ENCODE measurements at places on chromosomes 3 and 15.
A peak's percentile ranks its signal among the peaks of the same experiment; 100 is the strongest.

GRCh38 chr3:131535596-131535995, 32.8 kb upstream of the MRPL3 start:
- DNase-seq: no peak

GRCh38 chr3:88005066-88005465, 53.7 kb downstream of the CGGBP1 start:
- no peak for DNase-seq

GRCh38 chr3:183554377-183554776, 1.1 kb downstream of the KLHL6 start:
- DNase-seq: no peak

DNA sequence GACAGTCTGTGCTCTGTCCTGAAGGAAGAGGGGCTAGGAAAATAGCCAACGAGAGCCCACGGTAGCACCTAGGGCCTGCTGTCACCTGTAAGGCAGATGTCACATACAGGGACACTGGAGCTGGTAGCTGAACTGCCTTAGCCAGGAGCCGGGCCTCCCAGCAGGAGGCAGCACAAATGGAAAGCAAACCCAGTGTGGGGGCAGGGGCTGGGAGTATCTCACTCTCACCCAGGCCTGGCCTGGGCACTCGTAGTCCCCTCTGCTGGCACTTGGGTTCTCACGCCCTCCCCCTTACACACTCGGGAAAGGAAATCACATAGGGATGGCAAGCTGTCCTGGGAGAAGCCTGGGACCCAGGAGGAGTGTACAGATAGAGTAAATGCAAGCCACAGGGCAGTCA, 173.1 kb upstream of the CHRNA7 start:
- DNase-seq: no peak

DNA sequence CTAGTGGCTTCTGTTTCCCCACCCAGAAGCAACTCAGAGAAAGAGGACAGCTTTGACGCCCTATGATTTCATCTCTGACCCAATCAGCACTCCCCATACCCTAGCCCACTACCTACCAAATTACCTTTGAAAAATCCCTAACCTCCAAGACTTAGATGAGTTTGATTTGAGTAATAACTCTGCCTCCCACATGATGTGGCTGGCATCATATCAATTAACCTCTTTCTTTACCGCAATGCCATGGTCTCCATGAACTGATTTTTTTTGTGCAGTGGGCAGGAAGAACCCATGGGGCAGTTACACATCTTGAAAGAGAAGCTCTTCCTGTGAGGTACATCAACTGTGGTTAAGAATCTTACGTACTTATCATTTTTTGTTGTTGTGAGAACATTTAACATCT, 25.5 kb upstream of the APOD start:
- DNase-seq: no peak

- DNase-seq: no peak
Measured at GRCh38 chr15:99564221-99565048, 1.3 kb upstream of the MEF2A start.

GRCh38 chr15:72925661-72926060, 126.6 kb upstream of the NEO1 start:
- DNase-seq: no peak

GRCh38 chr3:158247288-158247687, 137.4 kb downstream of the RSRC1 start:
- DNase-seq: no peak

DNA sequence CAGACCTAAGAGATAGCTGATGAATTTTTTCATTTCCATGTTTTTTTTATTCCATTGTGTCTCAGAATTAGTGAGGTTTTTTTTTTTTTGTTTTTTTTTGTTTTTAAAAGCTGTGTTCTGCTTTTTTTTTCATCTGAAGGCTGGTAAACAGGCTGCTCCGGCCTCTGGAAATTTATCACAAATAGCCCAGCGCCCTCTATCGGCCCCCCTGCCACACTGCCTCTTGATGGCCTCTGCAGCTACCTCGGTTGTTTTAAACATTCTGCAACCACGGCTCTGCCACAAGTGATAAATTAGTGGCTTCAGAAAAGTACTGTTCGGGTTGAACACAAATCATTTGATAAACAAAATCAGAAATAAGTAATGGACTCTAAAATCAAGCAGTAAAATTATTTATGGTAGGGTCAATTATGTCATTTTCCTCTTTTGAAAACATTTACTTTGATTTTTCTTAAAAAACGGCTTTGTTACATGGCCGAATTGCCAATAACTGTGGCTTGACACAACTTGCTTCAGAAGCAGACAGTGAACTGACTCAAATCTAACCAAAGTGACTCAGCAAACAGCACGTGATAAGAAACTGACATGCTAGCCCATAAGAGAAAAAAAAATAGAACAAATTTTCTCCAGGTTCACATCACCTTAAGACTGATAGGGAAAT, 87.8 kb downstream of the RSL24D1 start:
- peak; percentile 3 for DNase-seq

DNA sequence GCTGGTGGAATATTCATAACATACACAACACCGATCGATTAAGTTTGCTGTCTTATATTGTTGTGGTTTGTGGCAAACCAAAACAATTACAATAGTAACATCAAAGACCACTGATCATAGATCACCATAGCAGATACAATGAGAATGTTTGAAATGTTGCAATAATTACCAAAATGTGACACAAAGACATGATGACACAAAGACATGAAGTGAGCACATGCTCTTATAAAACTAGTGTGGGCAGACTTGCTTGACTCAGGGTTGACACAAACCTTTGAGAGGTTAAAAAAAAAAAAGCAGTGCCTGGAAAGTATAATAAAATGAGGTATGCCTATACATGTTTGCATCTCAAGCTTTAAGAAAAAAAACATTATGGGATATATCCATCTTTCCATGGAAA, 130.3 kb downstream of the NR1I2 start:
- no peak for DNase-seq

DNA sequence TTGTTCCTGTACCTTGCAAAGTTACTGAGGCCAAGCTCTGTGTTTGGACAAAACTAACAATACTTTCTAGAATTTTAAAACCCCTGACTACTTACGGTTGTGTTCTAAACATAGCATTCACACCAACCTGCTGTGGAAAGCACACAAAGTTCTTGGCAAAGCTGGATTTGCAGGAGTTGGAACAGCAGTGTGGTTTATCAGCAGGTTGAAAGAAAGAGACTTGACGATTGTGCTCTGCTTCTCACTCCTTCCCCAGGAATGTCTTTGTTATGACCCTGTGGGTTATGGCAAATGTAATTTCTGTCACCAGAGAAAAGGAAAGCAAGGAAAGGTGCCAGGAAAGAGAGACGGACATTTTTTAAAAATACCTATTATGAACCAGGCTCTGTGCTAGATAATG, 165.5 kb upstream of the TGFBR2 start:
- DNase-seq: no peak

DNA sequence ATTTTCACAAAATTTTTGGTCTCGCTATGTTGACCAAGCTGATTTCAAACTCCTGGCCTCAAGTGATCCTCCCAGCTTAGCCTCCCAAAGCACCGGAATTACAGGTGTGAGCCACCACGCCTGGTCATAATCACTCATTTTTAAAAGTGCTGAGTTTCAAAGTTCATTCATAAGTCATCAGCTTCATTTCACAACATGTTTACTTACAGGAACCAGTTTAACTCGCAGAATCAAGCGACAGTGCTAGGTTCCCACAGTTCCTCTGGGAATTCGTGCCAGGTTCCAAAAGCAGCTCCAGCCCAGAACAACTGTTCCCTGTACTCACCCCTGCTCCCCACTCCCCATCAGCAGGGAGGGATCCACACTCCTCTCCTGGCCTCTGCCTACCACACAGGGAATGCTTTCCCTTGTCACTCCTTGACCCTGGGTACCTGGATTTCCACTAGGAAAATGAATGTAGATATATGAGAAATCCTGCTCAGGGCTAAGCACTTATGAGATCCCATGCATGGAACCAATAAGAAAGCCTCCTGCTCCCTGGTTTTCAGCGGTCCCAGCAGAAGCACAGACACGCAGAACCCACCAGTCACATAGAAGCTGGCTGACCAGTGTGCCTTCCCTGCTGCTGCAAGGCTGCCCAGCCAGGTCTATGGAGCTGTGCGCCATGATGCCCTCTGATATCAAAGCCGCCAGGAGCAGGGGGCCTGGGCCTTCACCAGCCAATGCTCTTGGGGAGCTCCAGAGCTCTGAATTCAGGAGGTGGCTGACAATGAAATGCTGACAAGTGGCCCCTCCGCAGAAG, 72.3 kb downstream of the ITGB5 start:
- no peak for DNase-seq

DNA sequence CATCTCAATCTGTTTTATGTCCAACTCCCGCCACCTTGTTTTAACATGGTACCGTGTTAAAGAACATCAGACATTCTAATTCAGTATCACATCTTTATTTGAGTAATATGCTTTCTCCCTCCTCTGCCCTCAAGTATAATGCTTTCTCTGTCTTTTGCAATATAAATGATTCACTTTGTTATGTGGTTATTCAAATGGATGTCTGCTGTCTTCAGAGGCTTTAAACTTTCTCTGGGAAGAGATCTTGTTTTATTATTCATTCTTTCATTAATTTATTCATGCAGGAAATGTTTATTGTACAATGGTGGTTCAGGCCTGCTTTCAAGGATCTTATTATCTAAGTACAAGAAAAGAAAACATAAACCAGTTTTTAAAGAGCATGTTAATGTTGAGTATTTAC, 57.1 kb downstream of the RAP2B start:
- no peak for DNase-seq

GRCh38 chr15:25947323-25948314, 84.5 kb upstream of the ATP10A start:
- DNase-seq: no peak

GRCh38 chr3:156664011-156664830, 10.2 kb upstream of the TIPARP start:
- DNase-seq: no peak

GRCh38 chr15:77071305-77072223, 655 bp upstream of the TSPAN3 start:
- DNase-seq: no peak

DNA sequence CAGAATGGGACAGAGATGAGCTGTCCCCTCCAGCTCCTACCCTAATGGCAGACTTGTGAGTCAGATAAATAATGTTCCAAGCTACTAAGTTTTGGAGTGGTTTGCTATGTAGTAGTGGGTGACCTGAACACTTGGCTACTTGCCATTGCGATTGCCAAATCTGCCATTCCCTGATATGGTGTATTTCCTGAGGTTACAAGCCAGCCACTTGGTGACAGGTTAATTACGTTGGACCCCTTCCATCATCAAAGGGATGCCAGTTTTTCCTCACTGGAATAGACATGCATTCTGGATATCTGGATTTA, 33.6 kb downstream of the MORF4L1 start:
- no peak for DNase-seq

DNA sequence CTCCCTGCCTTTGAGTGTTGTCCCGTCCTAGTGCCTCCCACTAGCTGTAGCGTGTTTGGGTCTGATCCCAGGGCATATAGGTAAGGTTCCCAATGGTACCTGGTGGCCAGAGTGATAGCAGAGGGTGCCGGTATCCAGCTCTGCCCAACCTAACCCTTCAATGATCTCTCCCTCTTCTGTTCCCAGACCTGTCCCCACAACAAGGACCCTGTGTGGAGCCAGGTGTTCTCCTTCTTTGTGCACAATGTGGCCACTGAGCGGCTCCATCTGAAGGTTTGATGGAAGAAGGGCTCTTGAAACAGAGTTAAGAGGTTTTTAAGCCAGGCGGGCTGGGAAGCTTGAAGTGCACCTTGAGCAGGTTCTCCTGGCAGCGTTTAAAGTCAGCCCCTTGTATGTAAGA, 35.5 kb downstream of the ESYT3 start:
- DNase-seq: no peak

- no peak for DNase-seq
Measured at GRCh38 chr3:153315781-153316180, 153.8 kb downstream of the RAP2B start.

GRCh38 chr15:51649659-51650521, 27.3 kb upstream of the DMXL2 start:
- DNase-seq: no peak

DNA sequence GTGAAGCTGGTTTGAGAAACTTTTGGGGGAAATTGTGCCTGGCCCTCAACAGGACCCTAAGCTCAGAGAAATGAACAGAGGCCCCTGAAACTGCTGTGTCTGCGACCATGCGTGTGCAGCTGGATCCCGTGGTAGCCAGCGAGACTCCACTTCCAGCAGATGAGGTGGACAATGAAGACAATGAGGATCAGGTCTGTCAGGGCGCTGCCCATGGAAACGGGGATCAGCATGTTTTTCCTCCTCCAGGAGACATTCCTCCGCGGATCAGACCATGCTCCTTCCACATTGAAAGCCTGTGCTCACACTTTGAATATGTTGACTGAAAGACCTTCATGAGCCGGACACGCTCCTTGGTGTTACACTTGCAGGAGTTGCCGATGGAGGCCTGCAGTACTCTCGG, 1439.8 kb upstream of the ALCAM start:
- DNase-seq: no peak

GRCh38 chr15:71146580-71146982, 31.3 kb downstream of the THSD4 start:
- DNase-seq: no peak

GRCh38 chr15:75661100-75661755, 13.5 kb downstream of the SNX33 start:
- no peak for DNase-seq

DNA sequence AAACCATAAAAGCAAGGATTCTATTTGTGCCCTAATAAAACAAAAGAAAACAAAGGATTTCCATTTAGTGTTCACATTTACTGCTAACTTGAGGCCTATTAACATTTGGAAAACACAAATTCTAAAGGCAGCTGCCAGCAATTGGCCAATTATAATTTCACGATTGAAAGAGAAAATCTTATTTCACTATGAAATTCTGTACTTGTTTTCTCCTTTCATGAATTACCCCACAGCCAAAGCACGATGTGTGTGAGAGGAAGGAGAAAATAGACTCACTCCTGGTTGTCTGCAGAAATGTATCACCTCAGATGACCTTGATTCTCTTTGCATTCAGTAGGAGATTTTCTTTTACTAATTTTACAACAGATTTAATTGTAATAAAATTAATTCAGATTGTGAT, 242.8 kb upstream of the GBE1 start:
- DNase-seq: no peak

- DNase-seq: no peak
Measured at GRCh38 chr3:55364421-55364820, 122.7 kb downstream of the WNT5A start.

DNA sequence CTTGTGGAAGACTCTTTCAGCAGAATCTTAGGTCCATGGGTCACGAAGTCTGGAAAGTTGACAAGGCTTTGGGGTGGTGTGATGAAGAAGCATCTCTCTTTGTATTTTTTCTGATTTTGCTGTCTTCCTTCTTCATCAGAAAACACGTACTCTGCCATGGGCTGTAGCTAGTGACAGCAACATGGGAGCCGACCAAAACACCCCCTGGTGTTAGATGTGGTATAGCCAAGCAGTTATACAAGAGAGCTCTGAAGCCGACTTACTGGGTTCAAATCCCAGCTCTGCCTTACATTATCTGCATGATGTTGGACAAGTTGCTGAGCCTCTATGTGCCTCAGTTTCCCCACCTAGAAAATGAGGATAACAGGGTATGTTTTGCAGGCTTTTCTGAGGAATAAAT, 32.9 kb upstream of the LYZL4 start:
- DNase-seq: no peak
